ENCODE measurements at places on chromosomes 3 and 15.

- DNase-seq: no peak
These were observed 445.2 kb downstream of the SQOR start for GRCh38 chr15:46080016-46080415.

DNA sequence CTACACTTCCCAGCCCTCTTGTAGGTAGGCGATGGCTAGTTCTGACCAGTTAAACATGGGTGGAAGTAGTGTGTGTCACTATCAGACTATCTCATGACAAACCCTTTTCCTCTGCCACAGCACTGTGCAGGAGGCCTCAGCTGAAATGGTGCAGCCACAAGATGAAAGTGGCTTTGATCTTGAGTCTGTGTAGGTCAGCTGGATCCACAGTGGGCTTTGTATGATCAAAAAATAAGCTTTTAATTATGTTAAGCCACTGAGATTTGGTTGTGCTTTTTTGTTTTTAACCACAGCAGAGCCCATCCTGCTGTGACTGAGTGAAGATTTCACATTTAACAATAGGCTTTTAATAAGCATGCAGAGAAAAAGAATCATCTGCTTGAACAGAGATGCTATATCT is 19.7 kb downstream of the RCN2 start:
- DNase-seq: no peak

DNA sequence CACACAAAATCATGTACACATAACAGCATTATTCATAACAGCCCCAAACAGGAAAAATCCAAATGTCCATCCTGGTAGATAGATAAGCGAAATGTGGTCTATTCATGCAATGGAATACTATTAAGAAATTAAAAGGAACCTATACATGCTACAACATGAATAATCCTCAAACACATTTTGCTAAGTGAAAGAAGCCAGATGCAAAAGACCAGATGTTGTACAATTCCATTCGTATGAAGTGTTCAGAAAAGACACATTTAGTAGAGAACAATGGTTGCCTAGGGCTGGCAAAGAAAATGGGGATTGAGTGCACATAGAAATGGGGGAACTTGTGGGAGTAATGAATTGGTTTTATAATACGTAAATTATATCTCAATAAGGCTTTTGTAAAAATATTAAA is 182.3 kb downstream of the EBLN2 start:
- no peak for DNase-seq

DNA sequence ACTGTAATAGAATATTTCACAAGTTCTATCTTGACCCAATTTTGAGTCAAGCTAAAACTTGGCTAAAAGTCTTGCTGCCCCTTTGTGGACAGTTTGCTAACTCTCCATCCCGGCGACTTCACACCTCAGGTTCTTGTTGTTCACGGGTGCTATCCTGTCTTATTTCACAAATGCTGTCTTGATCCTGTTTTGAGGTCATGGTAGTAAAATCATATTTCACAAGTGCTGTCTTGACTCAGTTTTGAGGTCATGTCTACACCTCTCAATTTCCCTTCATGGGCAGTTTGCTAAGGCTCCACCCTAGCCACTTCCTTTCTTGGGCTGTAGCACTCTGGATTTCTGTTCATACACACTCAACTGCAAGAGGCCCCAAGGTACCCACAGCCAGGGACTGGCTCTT is 45.0 kb upstream of the GK5 start:
- no peak for DNase-seq

DNA sequence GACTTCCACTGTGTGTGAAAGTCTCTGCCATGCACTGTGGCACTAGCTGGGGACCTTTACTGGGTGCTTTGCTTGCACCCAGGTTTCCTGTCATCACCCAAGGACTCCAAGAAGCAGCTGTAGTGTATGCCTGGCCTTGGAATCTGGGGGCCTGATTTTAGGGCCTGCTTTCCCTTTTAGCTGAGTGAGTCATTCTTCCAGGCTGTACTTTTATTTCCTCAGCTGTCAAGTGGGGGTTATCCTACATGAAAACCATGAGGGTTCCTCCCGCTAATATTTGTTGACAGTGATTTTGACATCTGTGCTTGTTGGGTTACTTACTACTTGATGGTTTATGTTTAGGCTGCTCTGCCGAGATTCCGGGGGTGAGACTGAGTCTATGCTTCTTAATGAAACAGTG is 18.5 kb downstream of the GORASP1 start:
- no peak for DNase-seq

GRCh38 chr3:26668696-26669095 is 46.1 kb downstream of the LRRC3B start:
- no peak for DNase-seq

DNA sequence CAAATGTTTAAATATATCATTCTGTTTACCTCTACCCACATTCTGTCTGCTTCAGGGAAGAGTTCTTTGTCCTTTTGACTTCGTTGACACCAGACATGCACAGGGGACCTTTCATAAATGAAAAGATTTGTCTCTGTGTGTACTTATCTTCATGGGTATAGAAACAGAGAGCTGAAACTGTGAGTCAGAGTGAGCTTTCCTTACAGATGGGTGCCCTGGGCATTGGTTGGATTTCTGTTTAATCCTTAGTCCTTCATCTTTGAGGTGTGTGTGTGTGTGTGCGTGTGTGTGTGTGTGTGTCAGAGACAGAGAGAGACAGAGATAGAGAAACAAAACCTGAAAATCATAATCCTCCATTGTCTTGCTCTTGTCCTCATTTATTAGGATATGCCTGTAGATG is 517.4 kb downstream of the TUSC7 start:
- no peak for DNase-seq

DNA sequence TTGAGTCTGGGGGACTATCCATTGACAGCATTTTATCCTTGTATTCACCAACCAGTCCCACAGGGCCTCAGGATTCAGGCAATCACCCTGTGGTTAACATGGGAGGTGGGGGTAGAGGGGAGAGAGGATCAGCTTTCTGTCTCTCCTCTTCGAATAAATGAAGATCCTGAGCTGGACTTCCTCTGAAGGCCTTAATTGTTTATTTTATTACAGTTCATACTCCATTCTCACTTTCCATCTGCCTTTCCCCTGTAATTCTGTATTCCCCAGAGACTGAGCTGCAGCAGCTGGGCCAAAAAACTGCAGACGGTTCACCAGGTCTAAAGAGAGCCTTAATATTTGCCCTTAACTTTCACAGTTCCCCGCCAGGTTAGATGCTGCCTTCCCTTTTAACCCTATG is 11.9 kb downstream of the TAGLN3 start:
- no peak for DNase-seq

GRCh38 chr3:106296062-106296461 is 427.2 kb upstream of the CBLB start:
- no peak for DNase-seq

DNA sequence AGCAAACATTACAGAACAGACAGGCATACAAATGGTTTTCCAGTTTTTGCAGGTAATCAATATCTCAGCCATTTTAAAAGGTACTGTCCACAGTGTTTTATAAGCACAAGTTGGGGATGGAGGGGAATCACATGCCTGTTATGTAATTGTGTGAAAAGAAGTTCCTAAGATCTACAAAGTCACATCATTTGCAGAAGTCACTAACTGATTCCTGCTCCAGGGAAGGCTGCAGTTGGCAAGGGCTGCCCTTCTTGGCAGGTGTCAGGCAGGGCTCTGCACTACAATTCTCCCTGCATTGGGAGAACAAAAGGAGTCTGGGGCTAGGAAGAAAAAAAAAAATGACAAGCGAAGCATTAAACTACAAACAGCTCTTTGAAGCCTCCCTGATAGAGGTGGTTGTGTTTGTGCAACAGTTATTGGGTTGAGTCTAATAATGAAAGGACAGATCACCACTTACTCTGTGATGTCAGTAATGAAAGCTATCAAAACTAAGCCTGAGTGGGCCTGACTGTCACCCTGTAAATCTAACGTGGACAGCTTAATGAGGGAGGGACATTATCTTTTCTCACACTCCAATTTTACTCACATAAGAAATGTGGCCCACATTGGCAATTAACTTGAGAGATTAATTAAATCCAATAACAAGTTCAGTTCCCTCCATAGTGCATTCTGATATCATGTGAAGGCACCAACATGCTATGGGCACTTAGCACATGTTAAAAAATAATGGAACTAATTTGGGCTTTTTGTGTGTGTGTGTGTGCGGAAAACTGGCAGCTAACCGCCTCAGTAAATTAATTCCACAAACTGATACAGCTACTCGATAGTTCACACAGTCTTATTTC is 242.9 kb downstream of the FHIT start:
- no peak for DNase-seq

DNA sequence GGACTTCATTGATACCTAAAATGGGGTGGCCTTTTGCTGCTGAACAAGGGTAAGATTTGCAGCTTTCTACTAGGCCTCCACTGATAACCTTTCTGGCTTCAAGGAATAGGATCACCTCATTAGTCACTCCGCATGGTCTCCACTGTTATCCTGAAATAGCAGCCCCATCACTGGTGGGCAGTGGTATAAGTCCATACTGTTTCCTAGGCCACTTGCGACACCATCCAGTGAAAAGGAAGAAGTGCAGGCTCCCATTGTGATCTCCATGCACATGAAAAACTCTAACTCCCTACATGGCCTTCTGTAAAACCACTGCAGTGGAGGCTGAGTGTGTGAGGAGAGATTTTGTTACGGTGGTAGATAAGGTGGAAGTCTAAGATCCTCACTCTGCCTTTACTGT is 1455.9 kb downstream of the SI start:
- no peak for DNase-seq

DNA sequence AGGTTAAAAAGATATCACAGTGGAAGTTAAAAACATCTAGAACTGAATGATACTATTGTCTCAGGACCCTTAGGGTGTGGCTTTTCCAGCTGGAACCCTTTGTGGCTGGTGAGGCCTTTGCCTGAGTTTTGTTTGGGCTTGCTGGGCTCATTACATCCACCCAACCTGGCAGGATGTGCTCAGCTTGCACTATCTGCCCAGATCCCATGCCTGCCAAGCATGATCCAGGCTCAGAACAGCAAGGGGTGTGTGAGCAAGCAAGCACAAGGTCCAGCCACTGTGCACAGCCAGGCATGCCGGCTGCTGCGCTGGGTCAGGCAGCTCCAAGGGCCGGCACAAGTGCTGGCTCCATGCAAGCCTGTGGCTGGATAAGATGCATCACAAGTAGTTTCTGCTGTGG is 512.7 kb upstream of the CDIN1 start:
- DNase-seq: no peak

DNA sequence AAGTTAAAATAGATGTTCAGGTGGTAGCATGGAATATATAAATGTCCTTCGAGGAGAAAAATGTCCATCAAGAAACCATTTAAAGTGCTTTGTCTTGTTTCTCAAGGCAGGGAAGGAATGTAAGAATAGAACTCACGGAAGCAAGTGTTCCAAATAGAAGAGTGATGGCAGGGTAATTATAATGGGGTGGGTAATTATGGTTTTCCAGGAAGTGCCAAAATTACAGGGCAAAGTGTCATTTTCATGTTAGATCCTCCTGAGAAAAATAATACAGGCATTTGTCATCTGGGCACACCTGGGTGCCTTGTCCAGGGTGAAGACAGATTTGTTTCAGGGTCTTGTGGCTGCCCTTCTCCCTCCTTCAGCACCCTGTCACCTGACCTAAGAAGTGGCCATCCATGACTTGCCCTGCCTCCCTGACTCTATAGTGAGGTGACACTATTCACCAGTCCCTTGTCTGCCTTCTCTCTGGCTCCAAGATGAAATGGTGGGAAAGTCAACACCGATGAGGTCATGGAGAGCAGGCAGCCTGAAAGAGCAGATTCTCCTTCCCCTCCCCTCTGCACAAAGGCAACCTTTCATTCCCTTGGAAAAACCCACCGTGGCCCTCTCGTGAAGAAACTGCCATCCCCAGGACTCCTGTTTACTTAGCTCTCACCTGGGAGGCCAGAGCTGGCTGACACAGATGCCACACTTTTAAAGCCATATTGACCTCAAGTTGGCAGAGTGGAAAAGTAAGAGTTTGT is 45.1 kb upstream of the AMOTL2 start:
- no peak for DNase-seq

DNA sequence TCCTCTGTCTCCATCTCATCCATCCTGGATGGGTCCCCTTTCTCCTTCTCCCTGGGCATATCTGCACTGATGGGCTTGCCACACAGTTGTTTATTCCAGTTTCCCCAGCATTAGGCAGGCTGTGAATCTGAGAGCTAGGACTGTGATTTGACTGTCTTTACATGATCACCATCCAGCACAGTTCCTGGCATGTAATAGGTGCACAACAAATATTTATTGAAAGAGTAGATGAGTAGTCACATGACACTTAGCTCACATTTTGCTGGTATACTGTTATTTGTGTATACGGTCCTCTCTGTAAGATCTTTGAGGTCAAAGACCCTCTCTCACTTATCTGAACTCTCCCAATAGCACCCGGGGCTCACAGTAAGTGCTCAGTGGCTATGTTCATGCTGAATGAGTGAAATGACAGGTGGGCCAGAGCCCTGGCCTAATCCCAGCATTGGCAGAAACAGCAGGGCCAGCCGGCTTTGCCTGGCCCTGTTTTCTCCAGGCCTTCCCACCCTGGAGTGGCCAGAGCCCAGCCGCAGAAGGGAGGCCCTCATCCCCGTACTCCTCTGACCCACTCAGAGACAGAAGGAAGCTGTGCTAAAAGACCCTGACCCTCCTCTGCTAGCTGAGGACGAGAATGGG is 16.2 kb upstream of the BAHD1 start:
- DNase-seq: no peak

DNA sequence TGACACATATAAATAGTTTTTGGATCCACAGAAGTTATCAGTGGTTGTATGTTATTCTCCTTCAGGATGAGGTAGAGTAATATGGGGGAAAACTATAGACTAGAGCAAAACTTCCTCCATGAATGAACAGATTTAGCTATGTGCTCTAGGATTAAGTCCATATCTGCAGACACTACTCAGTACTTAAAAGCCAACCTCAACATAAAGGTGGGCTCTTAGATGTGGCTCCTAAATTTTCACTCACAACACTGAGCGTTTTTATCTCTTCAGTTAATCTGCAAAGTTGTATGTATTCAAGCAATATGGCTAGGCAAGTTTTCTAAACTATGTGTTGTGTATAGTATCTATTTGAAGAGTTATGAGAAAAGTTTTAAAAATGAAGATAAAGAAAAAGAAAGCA is 147.0 kb upstream of the SLITRK3 start:
- DNase-seq: no peak

GRCh38 chr3:116716490-116716889 is 6.9 kb downstream of the TUSC7 start:
- DNase-seq: no peak

- no peak for DNase-seq
These were observed 312.3 kb upstream of the CNTN6 start for GRCh38 chr3:780505-780904.

- no peak for DNase-seq
These were observed 3.4 kb upstream of the SEMA3B start for GRCh38 chr3:50265571-50265970.

DNA sequence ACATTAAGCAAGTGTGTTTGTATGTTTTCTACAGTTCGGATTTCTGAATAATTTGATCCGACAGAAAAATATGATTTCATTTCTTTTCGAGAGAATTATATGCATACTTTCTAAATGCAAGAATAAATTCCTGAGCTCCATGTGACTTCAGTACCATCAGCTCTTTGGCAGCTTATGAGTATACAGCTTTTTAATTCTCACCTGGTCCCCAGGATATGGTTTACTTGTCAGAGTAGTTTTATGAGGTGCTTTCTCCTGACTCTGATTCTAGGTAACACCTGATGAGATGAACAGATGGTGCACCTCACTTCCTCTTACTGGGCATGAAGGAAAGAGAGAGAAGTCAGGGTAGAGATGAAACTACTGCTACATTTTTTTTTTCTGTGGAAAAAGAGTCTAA is 3.1 kb downstream of the HGD start:
- no peak for DNase-seq

- DNase-seq: no peak
These were observed 532.8 kb upstream of the TGFBR2 start for GRCh38 chr3:30073622-30074021.

Measured in fibroblast of skin of left biceps (primary cell).